ENCODE measurements at places on chromosomes 11 and 22.

DNA sequence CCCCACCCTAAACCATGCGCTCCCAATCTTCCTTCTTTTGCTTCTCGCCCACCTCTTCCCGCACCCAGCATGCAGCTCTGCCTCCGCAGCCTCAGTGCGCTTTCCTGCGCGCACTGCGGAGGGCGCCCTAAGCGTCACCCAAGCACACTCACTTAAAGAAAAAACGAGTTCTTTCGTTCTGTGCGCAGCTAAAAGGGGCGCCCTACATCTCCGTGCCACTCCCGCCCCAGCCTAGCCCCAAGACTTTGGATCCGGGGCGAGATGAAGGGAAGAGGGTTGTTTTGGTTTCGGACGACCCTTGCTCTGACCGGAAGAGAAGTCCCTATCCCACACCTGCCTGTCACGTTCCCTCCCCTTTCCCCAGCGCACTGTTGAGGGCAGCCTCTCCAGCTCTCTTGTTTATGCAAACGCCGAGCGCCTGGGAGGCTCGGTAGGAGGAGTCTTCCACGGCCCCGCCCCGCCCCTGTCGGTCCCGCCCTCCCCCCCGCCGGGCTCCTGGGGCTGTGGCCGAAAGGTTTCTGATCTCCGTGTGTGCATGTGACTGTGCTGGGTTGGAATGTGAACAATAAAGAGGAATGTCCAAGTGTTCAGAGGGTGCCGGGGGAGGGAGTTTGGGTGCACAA, 5.3 kb downstream of the VSIG2 start:
- DNase-seq: peak; percentile 85

DNA sequence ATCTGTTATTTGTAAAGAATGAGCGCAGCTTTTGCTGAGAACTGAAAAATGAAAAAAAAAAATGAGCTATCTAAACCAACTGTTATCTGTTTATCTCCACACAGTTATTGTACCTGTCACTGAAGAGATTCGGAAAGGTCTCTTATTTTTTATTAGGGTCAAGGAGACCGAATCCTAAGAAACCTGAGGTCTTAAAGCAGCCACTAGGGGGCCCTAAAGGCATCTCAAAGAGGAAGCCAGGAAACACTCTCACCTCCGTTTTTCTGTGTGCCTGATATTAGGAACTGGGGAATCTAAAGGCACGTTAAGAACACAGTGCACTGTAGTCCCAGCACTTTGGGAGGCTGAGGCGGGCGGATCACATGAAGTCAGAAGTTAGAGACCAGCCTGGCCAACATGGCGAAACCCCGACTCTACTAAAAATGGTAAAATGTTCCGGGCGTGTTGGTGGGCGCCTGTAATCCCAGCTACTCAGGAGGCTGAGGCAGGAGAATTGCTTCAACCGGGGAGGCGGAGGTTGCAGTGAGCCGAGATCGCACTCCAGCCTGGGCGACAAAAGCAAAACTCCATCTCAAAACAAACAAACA, 3.5 kb upstream of the LARGE1 start:
- no peak for DNase-seq

GRCh38 chr11:102402548-102402947, 50.0 kb downstream of the TMEM123 start:
- no peak for DNase-seq

GRCh38 chr11:68214173-68215086, 1.3 kb upstream of the KMT5B start:
- DNase-seq: no peak

GRCh38 chr11:19918302-19919049, 205.8 kb downstream of the NAV2 start:
- no peak for DNase-seq

DNA sequence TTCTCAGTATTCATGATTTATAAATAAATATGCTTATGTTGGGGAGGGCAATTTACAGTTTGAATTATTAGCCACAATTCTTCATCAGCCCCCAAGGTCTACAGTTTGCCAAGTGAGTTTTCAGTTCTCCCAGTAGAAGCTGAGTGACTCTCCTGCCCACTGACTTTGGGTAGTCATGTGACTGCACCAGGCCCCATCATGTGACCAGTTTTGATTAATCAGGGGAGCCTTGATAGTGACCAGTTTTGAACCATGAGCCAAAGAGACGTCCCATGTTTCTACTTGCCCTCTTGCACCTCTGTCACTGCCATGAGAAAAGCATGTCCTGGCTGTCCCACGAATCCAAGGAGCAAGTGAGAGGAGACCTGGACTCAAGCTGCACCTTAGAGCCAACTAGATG, 32.5 kb downstream of the SYN3 start:
- no peak for DNase-seq

- no peak for DNase-seq
Observed at GRCh38 chr22:23278883-23279675, 98.8 kb downstream of the BCR start.

Data from stimulated activated naive CD4-positive, alpha-beta T cell (primary cell).